Central memory CD8-positive, alpha-beta T cell (primary cell): ENCODE measurements at places on chromosomes 1 and 21.

DNA sequence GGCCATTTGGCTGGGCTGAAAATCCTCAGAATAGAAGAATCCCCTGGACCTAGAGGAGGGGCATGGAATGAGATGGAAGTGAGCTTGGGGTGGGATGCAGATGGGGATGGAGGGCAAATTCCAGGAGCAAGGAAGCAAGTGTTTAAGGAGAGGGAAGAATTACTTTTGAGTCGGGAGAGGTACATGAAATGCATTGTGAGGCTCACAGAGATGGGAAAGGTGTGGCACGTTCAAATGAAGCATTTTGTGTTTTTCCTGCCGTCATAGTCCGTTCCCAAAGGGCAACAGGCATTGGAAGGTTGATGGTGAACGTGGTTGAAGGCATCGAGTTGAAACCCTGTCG, 30.5 kb downstream of the ATP5PO start:
- no peak for DNase-seq

- no peak for DNase-seq
Measured at GRCh38 chr1:220828950-220829586, 42.4 kb downstream of the MTARC1 start.

DNA sequence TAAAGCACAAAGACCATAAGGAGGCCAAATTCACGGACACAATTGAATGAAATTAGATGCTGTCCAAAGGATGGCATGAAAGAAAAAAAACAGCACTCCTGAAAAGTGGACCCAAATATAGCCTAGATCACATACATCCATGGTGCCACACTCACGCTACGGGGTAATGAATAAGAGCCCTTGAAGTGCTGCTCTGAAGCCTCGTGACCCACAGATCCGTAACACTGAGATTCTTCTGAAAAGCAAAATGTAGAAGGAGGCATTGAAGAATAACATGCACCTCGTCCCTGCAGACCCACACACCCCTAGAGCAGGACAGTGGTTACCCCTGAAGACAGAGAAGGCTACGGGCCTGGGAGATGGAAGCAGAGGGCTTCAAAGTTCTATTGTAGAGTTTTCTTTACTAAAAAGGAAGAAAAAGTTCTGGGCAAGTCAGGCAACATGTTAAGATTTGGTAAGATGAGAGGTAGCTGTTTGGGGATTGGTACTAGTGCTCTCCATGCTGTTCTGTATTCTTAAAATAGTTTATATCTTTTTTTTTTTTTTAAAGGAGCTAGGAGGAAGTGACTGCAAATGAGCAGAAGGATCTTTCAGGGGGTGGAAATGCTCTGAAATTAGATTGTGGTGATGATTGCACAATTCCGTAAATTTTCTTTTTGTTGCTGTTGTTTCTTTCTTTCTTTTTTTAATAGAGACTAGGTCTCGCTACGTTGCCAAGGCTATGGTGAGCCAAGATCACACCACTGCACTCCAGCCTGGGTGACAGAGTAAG, 4.1 kb upstream of the ITGB2 start:
- no peak for DNase-seq

DNA sequence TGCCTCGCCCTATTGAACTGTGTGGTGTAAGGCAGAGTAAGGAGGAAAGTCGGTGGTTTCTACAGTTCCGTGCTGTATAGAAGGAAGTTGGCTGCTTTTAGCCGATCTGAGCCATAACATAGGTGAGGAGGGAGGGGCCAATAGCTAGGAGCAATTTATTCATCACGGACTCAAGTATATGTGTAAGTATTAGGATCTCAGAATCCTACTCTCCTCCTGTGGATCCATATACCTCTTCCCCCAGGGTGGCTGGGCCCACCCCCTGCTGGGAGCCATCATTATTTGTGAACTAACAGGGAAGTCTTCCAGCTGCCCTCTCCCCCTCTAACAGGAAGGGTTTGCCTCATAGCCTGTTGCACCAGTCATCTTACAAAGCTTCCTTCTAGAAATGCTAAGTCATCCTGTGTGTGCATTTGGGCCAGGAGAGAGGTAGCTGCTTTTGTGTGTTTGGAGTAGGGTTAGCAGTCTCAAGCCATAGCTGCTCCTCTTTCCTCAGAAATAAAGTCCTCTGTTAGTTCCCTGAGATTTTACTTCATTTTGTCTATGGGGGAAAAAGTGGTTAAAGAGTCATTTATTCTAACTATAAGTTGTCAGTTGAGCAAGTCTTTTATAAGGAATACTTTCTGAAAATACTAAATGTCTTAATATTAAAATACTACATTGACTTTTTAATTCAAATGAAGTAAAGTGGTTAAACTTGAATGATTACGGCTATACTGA, 14.9 kb upstream of the CENPS start:
- no peak for DNase-seq

DNA sequence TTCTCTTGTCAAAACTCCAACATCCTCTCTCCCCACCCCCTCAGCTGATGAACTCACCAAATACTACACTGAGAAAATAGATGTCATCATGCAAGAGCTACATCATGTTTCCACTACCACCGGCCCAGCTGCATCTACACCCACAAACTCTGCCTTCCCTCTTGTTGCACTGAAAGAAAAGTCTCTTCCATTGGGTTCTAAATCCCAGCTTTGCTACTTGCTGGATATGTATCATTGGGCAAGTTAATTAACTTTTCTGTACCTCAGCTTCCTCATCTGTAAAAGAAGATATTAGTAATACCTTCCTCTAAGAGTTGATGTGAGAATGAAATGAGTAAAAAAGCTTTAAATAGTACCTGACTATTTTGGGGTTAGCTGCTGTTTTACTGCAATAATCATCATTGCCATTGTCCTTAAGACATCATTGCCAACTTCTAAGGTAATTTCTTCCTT, 108.6 kb downstream of the OLFML2B start:
- DNase-seq = no peak

DNA sequence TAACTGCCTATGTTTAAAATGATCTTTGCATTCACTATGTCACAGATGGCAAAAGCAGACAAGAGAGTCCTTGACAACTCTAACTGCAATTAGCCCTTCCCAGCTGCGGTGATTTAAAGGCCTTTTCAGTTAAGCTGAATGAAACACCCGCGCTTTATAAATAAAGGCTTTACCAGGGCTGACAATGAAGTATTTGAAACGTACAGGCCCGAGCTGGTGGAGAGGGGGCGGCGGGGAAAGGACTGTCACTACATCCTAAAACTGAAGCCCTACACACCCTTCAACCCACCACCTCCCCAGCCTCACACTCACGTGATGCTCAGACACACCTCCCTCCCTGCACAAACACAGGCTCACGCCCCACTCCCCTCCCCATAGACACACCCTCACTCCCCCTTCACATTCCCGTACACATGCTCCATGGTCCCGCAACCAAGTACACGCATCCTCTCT, 45.5 kb downstream of the GRIK3 start:
- DNase-seq = no peak

DNA sequence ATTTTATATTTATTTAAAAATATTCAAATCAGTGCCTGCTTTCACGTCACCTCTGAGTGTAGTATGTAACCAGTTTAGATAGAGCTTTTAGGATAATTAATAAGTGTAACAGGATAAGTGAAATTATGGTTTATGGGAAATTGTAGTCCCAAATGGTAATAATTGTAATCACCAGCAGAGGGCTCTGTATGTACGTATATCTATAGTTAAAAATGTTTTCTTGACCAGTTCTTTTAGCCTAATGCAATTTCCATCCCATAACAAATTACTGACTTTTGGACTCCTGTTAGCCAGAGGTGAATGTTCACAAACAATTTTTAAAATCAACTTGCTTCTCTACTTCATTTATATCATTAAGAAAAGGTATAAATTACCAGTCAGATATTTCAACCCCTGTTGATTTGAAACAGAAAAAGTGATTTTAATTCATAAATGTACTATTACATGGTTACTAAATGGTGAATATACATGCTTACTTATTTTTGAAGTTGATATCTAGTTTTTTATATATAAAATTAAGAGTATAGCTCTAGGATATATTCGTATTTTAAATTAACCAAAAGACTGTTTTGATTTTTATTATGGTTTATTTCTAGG, 25.3 kb downstream of the SLC30A7 start:
- no peak for DNase-seq

GRCh38 chr1:246427611-246428010, 79.5 kb downstream of the SMYD3 start:
- no peak for DNase-seq
